ENCODE measurements at places on chromosomes 11 and 22.

- DNase-seq = no peak
Measured at GRCh38 chr22:45564349-45565030, 61.8 kb downstream of the FBLN1 start.

DNA sequence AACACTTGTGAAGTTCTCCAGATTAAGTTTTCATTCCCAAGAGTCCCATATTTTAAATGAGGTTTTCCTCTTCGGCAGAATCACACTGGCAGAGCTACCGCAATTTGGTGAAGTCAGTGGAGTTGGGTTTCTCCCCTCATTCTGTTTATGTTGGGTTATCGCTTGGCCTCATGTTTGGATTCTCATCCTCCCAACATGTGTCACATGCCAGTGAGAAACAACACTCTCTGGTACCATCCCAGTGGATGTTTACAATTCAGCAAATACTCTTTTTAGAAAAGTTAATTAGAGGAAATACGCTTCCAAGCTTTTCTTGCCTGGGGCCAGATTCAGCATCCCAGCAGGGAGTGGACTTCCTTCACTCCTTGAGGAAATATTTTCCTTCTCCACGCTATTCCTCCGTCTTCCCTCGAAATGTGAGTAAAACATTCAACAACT is 2.1 kb downstream of the PAMR1 start:
- DNase-seq = no peak

DNA sequence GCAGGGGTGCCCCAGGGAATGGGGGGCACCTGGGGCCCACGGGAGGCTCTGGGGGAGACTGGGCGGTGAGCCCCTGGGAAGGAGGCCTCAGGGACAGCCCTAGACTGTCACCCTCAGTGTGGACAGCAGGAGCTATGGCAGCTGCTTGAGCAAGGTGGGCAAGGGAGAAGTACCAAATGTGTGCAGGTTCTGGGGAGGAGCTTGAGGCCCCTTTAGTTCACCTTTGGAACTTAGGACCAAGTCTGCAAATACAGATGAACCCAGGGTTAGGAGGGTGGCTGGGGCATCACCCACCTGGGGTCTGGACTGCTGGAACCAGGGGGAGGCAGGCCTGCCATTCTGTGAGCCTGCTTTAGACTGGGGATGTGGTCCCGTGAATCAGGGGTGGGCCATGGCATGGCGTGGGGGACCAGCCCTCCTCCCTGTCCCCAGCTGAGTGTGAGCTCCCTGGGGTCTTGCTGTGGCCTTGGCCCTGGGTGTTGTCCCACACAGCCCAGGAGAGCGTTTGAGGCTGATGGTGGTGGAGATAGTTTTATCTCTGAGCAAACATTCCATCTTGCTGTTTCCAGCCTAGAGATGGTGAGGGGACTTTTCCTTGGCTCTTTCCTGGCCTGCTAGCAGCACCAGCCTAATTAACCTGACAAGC is 122.3 kb downstream of the KCNQ1 start:
- DNase-seq = no peak

DNA sequence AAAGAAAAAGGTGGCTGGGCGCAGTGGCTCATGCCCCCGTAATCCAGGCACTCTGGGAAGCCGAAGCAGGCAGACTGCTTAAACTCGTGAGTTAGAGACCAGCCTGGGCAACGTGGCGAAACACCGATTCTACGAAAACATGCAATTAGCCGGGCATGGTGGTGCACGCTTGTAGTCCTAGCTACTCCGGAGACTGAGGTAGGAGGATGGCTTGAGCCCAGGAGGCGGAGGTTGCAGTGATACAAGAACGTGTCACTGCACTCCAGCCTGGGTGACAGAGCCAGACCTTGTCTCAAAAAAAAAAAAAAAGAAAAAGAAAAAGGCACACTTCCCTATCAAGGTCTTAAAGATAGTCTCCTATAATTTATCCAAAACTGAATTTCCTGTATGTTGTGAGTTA is 39.4 kb downstream of the DGCR2 start:
- DNase-seq = no peak

- no peak for DNase-seq
Measured at GRCh38 chr11:30196400-30197206, 34.2 kb upstream of the FSHB start.

GRCh38 chr22:23509571-23510302 is 70.4 kb downstream of the IGLL1 start:
- DNase-seq = no peak

- DNase-seq = no peak
Measured at GRCh38 chr11:2765491-2765890, 65.7 kb upstream of the KCNQ1OT1 start.

GRCh38 chr11:14212986-14213385 is 146.0 kb downstream of the RRAS2 start:
- DNase-seq = no peak

DNA sequence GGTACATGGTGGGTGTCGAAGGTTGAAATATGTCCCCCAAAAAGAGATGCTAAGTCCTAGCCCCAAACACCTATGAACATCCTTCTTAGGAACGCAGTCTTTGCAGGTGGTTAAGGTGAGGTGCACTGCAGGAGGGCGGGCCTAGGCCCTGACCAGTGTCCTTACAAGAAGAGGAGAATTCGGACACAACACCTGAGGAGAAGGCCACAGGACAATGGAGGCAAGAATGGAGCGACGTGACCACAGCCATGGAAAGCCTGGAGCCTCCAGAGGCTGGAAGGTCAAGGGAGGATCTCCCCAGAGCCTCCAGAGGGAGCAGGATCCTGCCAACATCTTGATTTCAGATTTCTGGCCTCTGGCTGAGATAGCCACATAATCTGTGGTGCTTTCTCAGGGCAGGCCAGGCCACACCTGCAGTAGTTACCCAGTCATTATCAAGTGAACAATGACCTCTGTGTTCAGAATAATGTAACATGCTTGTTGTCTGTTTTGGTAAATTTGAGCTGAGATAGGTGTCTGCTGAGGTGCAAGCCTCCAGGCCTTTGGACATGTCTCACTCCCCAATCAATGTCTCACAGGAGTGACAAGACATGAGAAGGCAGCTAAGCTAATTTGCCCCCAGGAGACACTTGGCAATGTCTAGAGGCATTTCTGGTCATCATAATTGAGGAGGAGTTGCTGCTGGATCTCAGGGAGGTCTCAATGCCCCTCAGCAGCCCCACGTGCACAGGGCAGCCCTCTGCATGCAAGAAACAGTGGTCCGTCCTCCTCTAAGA is 498.9 kb downstream of the BRD1 start:
- no peak for DNase-seq

All from inflammatory macrophage treated with lipopolysaccharide for 1 hour (primary cell).